Iris pigment epithelial cell (primary cell): ENCODE measurements at places on chromosomes 3 and 15.

DNA sequence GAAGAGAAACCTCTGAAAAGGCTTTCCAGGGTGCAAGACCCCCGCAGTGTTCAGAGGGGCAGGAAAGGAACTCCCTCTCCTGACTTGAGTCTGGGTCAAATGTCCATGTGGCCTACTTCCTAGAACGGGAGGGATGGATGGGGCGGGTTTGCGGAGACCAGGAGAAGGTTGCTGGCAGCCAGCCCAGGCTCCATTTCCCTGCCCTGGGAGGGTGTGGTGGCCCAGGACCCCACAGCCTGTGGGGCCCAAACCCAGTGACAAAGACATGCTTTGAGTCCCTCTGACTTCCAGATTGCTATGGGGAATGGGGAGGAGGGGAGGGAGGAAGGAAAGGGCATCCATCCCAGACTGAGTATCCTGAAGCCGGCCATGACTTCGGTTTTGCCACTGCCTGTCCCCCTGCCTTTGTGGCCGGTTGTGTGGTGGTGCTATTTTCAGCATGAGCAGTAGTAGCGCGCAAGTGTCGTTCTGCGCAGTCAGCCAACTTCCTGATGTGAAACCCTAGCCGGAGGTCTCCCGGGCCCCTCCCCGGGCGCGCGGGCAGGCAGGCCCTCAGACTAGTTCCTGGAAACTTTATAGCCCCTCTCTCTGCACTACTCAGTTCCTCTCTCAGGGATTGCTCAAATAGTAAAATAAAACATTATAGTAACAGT lies 24.4 kb downstream of the MAGEF1 start:
- no peak for DNase-seq

DNA sequence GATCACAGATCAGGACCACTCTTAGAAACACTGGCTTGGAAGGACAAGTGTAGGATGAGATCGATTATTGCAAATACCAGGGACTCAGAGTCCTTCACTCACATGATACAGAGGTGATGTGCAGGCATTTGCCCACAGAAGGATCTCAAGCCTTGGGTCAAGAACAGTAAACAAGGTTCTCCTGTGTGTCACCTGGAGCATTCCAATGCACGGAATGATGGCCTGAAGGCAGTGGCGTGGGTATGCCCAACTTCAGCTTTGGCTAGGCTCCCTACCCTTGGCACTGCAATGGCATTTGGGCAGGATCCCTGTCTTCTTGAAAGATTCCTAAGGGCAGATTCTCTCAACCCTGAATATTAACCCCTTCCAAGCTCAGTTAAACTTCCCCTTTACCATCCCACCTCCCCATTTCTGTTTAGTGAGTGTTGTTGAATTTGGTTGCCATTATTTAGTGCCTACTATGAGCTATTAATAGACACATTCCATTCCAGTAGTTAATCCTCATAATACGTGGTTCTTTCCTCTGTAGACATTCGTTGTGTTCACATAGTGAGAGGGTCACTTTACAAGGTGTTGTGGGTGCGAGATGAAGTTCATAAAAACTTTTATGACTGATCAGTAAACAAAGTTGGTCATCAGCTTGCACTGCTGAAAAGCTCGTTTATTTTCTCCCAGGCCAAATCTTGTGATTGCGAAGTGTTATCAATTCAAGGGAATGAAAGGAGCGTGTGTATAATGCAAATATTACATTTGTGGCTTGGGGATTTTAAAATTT lies 1.1 kb upstream of the LZTFL1 start:
- no peak for DNase-seq

- DNase-seq = no peak
These were observed 119.9 kb downstream of the IMPG2 start for GRCh38 chr3:101200461-101200860.

- no peak for DNase-seq
These were observed 28.8 kb downstream of the SIAH2 start for GRCh38 chr3:150733936-150734794.

- no peak for DNase-seq
These were observed 71.2 kb upstream of the SOX14 start for GRCh38 chr3:137692803-137693431.

DNA sequence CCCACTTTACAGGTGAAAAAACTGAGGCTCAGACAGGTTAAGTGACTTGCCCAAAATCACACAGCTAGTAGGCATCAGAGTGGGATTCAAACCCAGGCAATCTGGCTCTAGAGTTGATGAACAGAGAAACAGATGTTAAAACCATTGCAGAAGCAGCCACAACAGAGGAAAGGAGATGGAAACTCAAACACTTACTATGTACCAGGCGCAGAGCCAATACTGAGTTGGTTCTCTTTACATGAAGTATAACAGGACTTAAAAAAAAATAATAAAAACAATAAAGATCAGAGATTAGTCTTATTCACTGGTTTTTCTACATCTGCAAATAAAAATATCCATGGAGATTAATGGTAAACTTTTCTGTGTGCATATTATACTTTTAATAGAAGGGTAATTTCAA lies 84.9 kb upstream of the SPATA12 start:
- DNase-seq = peak; percentile 65

DNA sequence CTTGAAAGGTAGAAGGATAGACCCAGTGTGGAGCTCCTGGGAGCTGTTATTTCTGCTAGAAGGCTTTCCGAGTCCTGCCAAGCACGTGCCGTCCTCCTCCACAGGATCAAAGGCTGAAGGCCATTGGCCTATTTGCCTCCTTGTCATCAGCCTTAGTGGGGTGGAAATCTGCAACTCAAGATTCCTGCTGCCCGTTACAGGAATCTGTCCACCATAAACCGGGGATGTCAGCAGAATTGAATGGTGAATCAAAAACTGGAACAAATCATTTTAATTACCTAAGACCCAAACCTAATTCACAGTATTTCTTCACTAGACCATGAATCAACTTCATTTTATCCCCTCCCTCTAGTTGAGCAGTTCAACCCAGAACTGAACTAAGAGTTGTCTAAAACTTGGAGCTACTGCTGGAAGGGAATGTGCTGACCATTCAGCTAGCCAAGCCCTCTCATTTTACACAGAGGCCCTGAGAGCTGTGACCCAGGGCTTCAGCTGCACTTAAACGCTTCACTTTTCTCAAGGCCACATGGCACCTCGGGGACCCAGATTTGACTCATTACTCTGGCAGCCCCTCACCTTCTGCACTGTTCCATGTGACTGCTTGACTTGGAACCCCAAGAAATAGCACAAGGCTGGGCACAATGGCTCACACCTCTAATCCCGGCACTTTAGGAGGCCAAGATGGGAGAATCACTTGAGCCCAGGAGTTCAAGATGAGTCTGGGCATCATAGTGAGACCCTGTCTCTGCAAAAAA lies 36.8 kb upstream of the KIF23 start:
- DNase-seq = no peak

- peak; percentile 99 for DNase-seq
These were observed 30.5 kb downstream of the OXSM start for GRCh38 chr3:25820366-25820765.

GRCh38 chr15:68599560-68600071 lies 20.8 kb downstream of the CORO2B start:
- DNase-seq = peak; percentile 51

DNA sequence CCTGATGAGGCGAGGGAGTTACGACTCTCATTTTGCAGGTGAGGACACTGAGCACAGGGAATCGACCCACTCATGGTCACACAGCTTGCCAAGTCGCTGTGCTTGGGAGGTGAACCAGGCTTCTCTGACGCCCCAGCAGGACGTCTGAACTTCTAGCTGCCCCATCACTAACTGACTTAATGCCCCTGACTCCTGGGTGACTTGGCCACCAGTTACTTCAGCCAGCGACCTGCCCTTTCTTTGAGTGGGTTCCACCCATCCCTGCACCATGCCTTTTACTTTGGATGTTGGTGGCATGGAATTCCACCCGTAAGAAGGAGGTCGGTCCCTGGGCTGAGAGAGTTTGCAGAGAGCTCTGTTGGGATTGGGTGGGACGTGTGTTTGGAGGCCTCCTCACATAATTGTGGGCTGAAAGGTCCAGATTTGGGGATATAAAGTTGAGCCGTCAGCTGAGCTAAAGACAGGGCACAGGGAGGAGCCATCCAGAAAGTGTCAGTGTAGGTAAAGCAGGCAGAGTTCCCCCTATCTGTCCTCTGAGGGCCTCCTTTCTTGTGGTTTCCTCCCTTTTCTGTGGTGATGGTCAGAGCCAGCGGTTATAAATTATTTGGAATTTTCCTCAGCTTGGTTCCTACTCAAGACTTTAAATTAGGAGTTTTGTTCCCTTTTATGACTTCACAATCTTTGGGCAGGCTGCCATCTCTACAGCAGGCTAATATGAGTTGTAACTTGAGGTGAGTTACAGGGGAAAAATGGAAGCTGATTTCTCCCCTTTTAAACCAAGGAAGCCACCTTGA lies 55.0 kb downstream of the FLNB start:
- peak; percentile 90 for DNase-seq

DNA sequence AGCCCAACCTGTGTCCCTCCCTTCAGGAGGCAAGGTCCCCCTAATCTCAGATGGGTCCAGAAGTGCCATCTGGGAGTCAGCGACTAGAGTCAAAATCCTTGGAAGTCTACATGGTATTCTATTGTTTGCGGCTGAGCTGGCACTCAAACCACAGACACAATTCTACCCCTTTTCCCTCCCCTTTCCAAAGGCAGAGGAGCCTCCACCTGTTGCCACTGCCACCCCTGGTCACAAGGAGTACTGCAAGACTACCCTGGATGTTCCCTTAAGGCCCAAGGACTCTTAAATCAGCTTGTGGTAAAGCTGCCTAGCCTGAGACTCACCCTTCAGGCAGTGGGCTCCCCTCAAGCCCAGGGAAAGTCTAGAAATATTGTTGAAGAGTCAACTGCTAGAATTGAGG lies 4.3 kb upstream of the OR5H6 start:
- no peak for DNase-seq

DNA sequence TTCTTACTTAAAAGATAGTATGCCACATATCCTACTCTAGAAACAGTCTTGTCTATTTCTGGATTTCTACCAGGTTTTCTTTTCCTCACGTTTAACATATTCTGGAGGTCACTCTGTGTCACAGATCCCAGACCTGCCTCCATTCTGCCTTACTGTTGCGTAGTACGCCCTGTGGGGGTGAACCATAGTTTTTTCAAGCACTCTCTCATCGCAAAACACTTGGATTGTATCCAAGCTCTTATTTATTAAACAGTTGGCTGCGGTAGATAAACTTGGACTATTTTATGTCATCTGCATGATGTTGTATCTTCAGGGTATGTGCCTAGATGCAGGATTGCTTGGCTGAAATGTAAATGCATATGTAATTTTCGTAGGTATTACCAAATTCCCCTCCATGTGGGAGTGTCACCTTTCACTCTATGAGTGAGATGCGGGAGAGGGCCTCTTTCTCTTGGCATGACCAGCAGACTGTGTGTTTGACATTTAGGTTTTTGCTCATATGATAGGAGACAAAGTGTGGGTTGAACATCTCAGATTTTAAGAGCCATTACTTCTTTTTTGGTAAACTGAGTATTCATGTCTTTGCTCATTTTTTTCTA lies 55.8 kb downstream of the ABTB1 start:
- DNase-seq = no peak
